Endothelial cell (in vitro differentiated cells): ENCODE measurements at places on chromosomes 2 and 18. TPM values are rescaled to one million over a fixed set of nuclear protein-coding genes. Genes with fewer than 3 reads are reported as not detected.

OR6B2 gene
- 0.23 TPM for total RNA-seq

AFF3 gene
- total RNA-seq: 12.2 TPM

FECH gene
- total RNA-seq: 51.6 TPM

C2orf15 gene
- 0.26 TPM for total RNA-seq

DSG1 gene
- not detected for total RNA-seq

CETN1 gene
- not detected for total RNA-seq

SGPP2 gene
- not detected for total RNA-seq

NGEF gene
- 1.4 TPM for total RNA-seq

SOWAHC gene
- 2.2 TPM for total RNA-seq

SLC4A1AP gene
- total RNA-seq: 19.8 TPM

APLF gene
- total RNA-seq: 12.9 TPM

LYPD6 gene
- total RNA-seq: 3.5 TPM

SCYGR8 gene
- total RNA-seq: not detected

SFTPB gene
- not detected for total RNA-seq

NRP2 gene
- total RNA-seq: 258 TPM

KYNU gene
- not detected for total RNA-seq

CHRND gene
- not detected for total RNA-seq

UGT1A6 gene
- total RNA-seq: not detected

NR4A2 gene
- 3.9 TPM for total RNA-seq

CENPA gene
- total RNA-seq: 3.9 TPM
